ENCODE measurements at places on chromosomes 13 and 19. TPM values are rescaled to one million over a fixed set of nuclear protein-coding genes. Genes with fewer than 3 reads are reported as not detected.

DNA sequence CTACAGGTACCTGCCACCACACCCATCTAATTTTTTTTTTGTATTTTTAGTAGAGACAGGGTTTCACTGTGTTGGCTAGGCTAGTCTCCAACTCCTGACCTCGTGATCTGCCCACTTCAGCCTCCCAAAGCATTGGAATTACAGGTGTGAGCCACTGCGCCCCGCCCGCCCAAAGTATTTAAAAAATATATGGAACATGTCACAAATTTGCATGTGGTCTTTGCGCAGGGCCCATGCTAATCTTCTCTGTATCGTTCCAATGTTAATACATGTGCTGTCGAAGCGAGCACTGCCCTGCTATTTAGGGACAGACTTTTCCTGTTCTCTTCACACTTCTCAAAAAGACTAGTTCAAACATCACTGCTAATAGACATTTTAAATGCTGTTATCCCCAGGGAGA lies 1.2 kb upstream of the TSKS start:
- peaks cover 24% of the 10 kb centered on the region for H3K4me1 ChIP-seq
- H3K36me3 ChIP-seq, result no peaks in the 10 kb centered on the region
- no peak overlapping the region for H3K4me3 ChIP-seq
- no peak overlapping the region for H3K27ac ChIP-seq
- H3K27me3 ChIP-seq, result no peaks in the 10 kb centered on the region

Gene ZNF536
- total RNA-seq, result not detected

DNA sequence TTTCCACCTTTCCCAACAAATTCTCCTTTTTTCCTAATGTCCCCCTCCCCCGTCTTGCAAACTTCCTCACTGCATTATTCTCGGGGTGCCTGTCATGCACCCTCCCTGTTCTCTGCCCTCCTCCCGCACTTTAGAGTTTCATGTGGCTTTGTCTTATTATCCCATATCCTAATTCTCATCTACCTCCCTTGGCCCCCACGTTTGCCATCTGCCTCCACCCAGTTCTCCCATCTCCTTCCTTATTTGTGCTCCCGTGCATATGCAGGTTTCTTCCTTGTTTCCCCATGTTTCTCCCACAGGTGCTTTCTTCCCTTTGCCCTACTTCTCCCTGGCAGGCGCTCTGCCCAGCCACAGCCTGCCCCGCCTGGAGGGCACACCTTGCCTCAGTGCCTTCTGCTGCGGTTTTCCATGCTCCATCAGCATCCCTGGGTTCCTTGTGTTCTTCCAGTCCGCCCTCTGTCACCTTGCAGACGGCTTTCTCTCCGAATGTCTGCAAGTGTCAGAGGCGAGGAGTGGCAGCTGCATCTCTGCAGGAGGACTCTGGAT lies 1.5 kb downstream of the SPATA13 start:
- DNase-seq, result no peak
- H3K36me3 ChIP-seq, result no peaks in the 10 kb centered on the region
- H3K27me3 ChIP-seq, result peaks cover 13% of the 10 kb centered on the region
- peaks cover 9% of the 10 kb centered on the region for H3K4me1 ChIP-seq

Gene NCCRP1
- total RNA-seq, result not detected

Data from B cell (primary cell).